ENCODE measurements at places on chromosomes 5 and 9.

GRCh38 chr9:122656378-122656777 lies 1.0 kb downstream of the OR1B1 start:
- DNase-seq, result no peak

DNA sequence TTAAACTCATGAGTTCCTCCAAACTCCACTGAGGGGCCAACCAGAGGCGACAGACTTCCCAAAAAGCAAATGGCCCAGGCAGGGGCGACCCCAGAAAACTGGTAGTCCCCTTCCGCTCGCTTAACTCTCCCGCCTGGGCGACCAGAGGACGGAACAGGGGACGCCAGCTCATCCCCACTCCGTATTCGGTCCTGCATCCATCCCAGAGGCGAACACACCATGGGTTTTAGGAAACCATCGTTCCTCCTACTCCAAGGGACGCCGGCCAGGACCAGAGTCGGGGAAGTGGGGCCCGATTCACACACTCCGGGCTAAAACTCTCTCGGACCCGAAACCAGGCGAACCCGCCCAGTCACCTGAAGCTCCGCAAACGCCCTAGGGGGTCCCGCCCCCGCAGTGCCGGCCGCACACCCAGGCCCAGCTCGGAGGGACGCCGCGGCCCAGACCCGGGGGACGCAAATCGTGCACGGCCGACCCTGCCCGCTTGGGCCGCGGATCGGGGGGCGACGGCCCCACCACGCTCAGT lies 478 bp downstream of the TEX10 start:
- DNase-seq, result no peak

DNA sequence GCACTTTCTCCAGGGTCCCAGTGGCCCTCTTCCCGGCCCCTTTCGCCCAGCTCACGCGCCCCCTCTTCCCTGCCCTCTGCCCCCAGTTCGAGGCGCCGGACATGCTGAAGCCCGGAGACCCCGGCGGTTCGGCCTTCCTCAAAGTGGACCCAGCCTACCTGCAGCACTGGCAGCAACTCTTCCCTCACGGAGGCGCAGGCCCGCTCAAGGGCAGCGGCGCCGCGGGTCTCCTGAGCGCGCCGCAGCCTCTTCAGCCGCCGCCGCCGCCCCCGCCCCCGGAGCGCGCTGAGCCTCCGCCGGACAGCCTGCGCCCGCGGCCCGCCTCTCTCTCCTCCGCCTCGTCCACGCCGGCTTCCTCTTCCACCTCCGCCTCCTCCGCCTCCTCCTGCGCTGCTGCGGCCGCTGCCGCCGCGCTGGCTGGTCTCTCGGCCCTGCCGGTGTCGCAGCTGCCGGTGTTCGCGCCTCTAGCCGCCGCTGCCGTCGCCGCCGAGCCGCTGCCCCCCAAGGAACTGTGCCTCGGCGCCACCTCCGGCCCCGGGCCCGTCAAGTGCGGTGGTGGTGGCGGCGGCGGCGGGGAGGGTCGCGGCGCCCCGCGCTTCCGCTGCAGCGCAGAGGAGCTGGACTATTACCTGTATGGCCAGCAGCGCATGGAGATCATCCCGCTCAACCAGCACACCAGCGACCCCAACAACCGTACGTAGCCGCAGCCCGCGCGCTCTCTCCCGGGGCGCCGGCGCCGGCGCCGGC lies 1.0 kb downstream of the PRDM6 start:
- DNase-seq, result no peak

DNA sequence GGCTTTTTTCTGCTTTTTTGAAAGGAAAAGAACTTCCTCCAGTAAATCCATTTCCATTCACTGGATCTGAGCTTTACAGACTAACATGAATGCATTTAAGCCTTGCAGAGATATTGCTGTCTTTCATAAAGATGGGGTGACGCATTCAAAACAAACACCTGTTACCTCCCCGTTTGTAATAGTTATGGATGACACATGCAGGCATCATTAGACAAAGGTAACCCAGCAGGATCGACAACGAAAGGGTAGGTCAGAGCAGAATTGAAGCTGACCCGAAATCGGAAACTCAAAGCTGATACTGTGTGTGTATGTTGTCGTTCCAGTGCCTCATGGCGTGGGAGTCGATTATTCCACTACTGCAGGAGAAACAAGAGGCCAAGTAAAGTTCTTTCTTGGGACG lies 22.2 kb downstream of the SLC46A2 start:
- no peak for DNase-seq

Measured in stimulated activated CD8-positive, alpha-beta memory T cell treated with anti-CD3 and anti-CD28 coated beads, Interleukin-2, amount 100 ng/mL, for 1 hour (primary cell).